Islet precursor cell (in vitro differentiated cells): ENCODE measurements at places on chromosomes 13 and 19.

GRCh38 chr19:40282920-40283319, 2.2 kb downstream of the AKT2 start:
- no peak for DNase-seq

DNA sequence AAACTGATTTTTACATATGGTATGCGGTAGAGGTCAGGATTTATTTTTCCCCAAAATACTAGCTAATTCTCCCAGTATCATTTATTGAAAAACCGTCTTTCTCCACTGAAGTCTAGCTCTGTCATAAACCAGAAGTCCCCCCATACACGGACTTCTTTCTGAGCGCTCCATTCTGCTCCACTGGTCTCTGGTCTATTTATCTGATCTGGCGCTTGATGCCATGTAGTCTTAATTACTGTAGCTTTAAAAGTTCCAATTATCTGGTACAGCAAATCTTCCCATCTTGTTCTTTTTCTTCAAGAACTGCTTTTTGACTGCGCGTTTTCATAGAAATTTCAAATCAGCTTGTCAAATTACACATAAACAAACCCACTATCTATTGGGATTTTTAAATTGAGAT, 13.7 kb downstream of the DCUN1D2 start:
- no peak for DNase-seq

- DNase-seq, result no peak
Measured at GRCh38 chr19:44741258-44741731, 7.2 kb upstream of the BCL3 start.

- DNase-seq, result no peak
Measured at GRCh38 chr13:42369071-42369797, 97.3 kb downstream of the AKAP11 start.

GRCh38 chr19:29320086-29320485, 107.1 kb upstream of the UQCRFS1 start:
- peak; percentile 22 for DNase-seq

DNA sequence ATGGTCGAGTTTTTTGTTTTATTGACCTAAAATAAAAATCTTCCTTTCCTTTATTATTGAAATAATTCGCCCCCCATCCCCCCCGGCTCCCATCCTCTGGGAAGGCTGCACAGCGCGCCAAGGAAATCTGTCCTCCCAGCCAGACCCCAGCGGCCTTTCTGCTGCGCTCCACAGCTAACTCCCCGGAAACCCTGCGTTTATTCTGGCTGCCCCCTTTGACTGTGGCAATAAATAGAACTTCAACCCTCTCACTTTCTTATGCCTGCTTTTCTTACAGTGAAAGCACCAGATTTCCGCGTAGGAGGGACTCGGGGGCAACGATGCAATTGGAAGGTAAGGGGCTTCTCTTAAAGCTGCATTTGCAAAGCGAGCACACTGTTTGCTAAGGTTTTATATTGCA, 9.7 kb upstream of the C19orf12 start:
- DNase-seq, result no peak

DNA sequence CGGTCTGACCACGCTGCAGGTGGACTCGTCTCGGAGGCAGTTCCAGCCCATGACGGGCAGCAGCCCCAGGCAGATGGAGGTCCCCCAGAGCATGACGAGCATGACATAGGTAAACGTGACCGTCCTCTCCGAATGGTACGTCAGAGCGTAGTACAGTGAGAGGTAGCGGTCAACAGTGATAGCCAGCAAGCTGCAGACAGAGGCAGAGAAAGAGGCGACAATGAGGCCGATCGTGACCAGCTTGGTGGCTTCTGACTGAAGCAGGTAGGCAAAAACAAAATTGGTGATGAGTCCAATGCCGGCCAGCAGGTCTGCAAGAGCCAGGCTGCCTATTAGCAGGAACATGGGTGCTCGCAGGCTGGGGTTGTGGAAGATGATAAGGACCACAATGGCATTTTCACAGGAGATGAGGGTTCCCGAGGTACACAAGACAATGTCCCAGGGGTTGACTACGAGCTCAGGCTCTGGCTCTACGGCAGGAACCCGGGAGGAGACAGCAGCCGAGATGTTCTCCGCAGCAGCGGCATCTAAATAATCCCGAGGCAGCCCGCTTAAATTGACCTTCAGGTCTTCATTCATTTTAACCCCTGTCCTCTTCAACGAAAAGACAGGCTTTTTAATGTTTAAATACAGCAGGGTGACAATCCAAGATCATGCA, 1.2 kb downstream of the GPR12 start:
- DNase-seq, result no peak

DNA sequence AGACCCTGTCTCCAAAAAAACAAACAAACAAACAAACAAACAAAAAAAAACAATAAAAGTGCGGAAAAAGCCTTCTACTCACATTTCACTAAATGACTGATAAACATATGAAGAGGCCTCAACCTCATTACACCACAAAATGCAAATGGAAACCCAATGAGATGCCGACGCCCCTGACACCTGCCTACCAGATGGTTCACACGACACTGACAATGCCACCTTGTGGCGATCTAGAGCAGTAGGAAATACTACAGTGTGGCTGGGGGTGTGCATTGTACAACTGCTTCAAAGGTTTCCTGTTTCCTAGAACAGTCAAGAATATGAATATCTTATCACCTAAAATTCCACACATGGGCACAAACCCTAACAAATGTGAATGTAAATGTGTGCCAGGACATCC, 14.0 kb downstream of the SCGB2B2 start:
- DNase-seq, result no peak

GRCh38 chr19:6826281-6826920, 53.9 kb downstream of the VAV1 start:
- no peak for DNase-seq

DNA sequence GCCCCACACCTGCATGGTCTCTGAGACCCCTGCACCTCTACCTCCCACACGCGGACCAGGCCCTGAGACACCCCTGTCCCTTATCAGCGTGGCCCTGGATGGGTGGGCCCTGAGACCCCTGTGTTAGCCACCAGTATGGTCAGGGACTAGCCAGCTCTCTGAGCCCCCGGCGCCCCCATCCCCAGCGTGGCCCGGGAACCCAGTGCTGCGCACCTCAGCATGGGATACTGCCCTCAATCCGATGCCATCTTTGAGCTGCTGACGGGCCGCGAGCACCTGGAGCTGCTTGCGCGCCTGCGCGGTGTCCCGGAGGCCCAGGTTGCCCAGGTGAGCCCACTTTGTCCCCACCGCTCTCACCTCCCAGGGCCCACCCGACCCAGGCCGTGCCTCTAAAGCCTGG, 5.0 kb upstream of the ARHGAP45 start:
- DNase-seq, result no peak
